ENCODE measurements at places on chromosomes 6 and 20.

DNA sequence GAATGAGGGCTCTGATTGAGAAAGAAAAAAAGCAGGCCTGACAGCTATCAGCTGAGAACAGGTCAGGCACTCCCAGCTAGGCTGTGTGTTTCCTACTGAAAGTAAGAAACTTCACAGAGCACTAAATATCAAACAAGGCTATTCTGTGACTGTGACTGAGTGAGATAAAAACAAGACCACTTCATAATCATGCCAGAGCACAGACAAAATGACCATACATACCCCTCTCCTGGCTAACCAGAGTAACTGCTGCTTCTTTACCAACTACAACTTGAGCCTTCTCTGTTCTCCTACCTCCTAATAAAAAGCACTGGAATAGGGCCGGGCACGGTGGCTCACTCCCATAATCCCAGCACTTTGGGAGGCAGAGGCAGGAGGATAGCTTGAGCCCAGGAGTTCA is 6.8 kb upstream of the BTN1A1 start:
- DNase-seq = peak; percentile 41

DNA sequence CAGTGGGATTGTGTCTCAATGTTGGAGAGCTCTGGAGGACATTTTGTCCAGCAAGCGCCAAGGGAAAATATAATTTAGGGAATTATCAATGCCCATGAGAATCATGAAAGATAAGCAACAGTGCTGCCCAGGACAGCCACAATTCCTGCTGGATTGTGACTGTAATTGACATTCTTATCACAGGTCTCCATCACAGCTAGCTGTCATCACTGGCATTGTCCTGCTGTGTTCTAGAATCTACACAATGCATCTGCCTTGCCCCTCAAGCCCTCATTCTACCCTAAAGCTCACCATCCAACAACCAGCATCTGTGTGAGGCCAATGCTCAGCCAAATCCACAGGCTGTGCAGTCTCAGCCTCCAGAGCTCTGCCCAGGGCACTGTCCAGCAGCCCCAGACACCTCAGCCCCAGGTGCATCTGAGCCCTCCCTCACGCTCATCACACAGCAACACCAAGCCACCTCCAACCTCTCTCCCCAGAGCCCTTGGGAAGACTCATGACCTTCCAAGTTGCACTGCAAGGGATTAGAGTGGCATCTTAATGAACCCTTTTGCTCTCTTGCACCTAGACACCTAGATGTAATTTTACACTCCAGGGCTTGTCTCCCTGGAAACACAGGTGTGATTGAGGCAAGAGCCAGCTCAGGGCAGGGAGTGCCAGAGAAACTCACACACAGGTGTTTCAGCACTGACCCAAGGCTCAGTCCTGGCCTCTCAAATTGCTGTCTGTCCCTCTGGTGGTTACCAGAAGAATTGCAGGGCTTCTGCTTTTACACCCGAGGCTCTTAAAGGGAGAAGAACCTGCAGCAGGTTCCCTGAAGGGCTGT is 85.2 kb upstream of the PHACTR3 start:
- peak; percentile 54 for DNase-seq

GRCh38 chr6:121733234-121733633 is 297.8 kb downstream of the GJA1 start:
- no peak for DNase-seq

GRCh38 chr6:32107406-32107805 is 1.7 kb downstream of the TNXB start:
- DNase-seq = no peak

DNA sequence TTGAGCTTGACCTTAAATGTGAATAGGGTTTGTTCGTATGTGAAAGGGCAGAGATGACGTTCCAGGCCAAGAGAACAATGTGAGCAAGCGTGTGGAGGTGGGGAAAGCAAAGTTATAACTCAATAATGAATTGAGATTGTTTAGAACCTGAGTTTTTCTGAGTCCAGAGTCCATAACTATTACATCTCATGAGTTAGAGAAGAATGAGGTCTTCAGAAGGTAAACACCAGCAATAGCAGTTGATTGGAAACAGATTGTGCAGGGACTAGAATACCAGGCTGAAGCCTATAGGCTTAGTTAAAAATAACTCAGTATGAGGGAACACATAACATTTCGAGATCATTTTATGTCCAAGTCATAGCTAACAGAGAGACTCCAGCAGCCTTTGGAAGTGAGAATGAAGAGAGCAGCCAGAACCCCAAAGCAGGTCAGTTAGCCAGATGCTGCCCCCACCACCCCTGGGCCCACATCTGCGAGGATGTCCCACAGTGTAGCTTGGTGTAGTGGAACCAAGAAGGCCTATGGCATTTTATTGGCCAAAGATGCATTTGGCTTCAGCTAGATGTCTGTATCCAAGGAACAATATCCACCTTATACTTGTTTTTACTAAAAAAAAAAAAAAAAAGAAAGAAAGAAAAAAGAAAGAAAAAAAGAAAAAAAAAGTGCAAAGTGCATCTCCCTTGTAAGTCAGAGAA is 121.7 kb downstream of the TNFRSF21 start:
- no peak for DNase-seq
